Stimulated activated CD4-positive, alpha-beta T cell treated with anti-CD3 and anti-CD28 coated beads, Interleukin-1b, Interleukin-23, amount 100 ng/mL, for 1 hour (primary cell): ENCODE measurements at places on chromosomes 16 and 17.

GRCh38 chr17:9020824-9021157 is 519 bp upstream of the NTN1 start:
- no peak for DNase-seq

DNA sequence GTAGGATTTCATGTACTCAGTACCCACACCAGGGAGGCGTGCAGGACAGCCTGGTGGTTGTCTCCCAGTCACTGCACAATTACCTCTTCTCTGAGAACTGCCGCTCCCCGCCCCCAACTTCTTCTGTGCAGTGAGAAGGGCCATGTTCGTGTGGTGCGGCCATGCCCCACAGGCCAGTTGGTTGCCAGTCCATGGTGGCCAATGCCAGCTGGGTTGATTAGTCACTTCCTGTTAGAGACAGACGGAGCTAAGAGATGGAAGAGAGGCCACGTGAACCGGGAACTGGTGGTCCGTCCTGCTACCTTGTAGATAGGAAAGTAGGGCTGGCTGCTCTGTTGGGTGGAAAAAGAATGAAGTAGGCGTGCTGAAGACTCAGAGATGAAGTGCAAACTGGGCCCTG is 206.5 kb downstream of the ABCC12 start:
- DNase-seq = no peak

GRCh38 chr16:85164838-85165516 is 52.7 kb upstream of the CIBAR2 start:
- DNase-seq = no peak

DNA sequence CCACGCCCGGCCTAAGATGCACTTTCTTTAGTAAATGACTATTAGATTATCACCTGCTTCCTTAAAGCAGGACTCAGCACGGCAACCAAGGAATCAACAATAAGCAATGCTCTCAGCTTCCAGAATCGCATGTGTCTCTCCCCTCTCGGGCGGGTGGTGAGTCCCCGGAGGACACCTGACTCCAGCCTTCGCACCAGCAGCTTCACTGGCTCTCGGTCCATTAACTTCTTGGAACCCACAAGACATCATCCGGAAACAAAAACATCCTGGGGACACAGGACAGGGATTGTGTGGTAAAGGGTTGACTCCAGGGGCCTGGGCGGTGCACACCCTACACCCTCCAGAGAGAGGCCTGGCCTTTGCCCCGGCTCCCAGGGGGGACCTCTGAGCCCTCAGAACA is 22.7 kb downstream of the UTS2R start:
- no peak for DNase-seq

- DNase-seq = no peak
These were observed 3.5 kb downstream of the MEFV start for GRCh38 chr16:3252967-3253366.

- no peak for DNase-seq
These were observed 3.9 kb upstream of the NLRC5 start for GRCh38 chr16:56985288-56985961.

GRCh38 chr16:15822957-15823356 is 33.9 kb downstream of the MYH11 start:
- no peak for DNase-seq

GRCh38 chr17:83155128-83156121 is 76.0 kb downstream of the METRNL start:
- DNase-seq = no peak

DNA sequence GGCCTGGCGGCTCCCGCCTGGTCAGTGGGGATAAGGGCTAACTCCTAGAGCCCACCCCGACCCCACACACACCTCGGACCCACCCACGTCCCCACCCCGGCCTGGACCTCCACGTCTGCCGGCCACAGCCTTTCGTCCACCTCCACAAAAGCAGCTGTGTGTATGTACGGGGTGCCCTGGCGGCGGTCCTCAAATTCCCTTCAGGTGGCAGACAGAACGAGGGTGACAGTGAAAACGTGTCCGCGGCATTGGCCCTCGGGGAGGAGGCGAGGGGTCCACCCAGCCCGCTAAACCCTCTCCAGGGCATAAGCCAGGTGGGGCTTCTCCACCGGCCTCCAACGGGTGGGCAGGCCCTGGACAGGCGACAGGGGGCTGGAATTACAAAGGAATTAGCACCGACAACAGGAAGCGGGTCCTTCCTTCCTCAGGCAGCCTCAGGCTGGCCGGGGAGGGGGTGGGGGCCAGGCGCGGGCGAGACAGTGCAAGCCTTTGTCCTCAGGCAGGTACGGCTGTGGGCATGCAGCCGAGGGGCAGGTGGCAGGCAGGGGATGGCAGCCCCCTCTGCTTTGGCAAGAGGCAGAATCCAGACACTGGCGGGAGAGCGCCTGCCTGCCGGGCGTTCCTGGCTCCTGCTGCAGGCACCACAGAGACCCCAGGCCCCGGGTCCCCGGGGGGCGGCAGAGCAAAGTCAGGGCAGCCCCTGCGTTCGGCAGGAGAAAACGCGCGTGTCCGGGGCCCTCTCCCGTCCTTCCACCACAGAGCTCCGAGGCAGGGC is 12.3 kb upstream of the PITPNA start:
- no peak for DNase-seq

GRCh38 chr17:82023447-82024241 is 539 bp downstream of the LRRC45 start:
- DNase-seq = no peak

GRCh38 chr17:56812901-56813388 is 20.8 kb downstream of the C17orf67 start:
- no peak for DNase-seq

DNA sequence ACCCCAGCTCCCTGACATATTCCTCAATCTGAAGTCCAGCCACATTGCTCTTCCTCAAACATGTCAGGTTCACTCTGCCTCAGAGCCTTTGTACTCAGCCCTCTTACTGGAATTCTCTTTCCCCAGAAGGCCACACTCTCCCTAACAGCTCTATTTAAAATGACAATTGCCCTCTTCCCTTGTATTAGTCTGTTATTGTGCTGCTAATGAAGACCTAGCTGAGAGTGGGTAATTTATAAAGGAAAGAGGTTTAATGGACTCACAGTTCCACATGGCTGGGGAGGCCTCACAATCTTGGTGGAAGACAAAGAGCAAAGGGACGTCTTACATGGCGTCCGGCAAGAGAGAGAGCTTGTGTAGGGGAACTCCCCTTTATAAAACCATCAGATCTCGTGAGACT is 46.0 kb downstream of the HS3ST2 start:
- no peak for DNase-seq

DNA sequence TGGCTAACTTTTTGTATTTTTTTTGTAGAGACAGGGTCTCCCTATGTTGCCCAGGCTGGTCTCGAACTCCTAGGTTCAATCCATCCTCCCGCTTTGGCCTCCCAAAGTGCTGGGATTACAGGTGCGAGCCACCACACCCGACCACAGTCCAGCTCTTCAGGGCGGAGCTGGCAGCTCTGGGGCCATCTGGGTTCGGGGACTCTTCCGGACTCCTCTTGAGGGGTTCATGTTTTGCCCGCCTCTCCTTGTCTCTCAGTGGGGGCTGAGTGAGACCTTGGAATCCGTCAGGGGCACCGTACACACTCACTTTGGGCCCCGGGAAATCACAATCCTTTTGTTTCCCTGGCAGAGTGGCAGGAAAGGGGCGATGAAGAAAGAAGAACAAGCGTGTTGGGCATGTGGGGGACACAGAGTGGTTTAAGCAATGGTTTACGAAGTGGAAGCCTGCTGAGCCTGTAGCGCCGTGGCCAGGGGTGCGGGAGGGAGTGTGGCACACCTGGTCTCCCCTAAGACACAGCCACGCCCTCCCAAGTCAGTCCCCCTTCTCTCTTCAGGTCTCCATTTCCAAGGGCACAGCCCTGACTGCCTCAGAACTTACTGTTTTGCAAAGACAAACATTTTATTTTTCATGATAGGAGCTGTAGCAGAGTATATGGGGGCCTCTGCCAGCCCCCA is 26.1 kb downstream of the TNS4 start:
- DNase-seq = no peak

DNA sequence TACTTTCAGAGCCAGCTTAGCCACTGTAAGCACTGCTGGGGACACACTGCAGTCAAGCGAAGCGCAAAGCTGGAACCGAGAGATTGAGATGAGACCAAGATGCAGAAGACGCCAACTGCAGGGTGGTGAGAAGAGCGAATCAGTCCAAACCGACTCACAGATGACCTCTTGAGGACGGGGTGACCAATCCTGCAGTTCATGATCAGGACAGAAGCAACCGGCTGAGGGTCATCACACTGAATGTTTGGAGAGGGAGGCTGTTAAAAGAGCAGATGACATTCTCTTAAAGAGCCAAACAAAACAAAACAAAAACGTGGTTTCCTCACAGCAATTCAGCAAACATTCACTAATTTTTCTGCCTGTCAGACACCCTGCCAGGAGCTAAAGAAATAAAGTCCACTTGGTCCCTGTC is 8.5 kb downstream of the HASPIN start:
- no peak for DNase-seq

DNA sequence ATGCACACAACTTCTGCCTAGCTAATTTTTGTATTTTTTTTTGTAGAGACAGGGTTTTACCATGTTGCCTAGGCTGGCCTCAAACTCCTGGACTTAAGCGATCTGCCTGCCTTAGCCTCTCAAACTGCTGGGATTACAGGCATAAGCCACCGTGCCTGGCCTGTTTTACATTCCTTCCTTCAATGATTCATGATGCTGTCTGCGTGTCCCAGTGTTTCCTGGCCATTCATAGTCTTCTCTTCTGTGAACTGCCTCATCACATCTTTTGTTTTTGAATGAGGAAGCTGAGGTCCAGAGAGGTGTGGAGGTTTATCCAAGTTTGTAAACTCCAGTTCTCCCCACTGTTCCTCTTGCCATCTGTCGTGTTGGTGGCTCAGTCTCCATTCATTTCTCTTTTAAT is 64.5 kb upstream of the MED9 start:
- DNase-seq = no peak

- DNase-seq = peak; percentile 34
These were observed 47.6 kb downstream of the IL21R start for GRCh38 chr16:27449434-27450195.

DNA sequence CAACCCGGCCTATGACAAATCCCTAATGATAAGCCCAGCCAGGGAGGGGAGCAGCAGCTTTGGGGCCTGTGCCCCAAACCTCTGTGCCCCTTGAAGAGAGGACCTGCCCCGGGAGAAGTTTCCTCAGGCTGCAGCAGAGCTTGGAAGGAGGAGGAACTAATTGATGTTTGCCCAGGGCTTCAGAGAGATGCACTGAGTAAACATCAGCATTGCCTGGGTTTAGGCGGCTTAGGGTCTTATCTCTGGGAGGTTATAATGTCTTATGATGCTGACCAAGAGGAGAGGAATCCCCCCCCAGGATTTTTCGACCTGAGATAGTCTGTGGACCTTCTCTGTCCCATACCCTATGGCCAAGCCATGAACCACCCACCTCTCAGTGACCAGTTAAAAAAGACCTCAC is 148.7 kb upstream of the SDK2 start:
- no peak for DNase-seq

DNA sequence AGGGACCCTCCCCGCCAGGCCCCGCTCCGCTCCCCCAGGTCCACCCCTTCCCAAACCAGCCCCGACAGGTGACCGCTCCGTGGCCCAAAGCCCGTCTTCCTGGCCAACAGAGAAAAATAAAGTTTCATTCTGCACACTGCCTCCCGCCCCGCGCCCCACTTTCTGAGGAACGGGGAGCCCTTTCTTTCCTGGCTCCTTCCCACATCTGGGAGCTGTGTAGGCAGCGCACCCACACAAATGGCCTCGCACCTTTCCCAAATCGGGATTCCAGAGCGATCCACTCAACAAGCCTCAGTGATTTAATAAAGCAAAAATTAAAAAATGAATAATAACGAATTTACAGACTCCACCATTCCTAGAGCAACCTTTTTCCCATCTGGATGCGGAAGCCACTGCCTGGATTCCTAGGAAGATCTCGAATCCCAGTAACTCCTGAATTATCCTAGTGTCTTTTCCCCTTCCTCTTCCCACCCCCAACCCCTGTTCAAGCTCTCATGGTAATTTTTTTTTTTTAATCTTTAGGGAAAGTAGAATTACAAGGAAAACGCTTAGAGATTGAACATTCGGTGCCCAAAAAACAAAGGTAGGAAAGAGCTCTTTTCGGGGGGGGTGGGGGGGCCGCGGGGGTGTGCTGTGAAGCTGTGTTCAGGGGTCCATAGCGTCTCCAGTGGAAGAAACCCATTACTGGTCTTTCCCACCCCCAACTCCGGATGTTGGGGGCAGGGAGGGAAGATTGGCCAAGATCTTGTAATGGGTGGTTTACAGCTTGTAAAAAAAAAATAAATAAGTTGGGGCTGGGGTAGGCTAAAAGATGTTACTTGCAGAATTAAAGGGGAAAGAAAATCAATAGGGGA is 1.6 kb downstream of the IGF2BP1 start:
- no peak for DNase-seq

- no peak for DNase-seq
These were observed 7.2 kb downstream of the PDIA2 start for GRCh38 chr16:290015-290680.

DNA sequence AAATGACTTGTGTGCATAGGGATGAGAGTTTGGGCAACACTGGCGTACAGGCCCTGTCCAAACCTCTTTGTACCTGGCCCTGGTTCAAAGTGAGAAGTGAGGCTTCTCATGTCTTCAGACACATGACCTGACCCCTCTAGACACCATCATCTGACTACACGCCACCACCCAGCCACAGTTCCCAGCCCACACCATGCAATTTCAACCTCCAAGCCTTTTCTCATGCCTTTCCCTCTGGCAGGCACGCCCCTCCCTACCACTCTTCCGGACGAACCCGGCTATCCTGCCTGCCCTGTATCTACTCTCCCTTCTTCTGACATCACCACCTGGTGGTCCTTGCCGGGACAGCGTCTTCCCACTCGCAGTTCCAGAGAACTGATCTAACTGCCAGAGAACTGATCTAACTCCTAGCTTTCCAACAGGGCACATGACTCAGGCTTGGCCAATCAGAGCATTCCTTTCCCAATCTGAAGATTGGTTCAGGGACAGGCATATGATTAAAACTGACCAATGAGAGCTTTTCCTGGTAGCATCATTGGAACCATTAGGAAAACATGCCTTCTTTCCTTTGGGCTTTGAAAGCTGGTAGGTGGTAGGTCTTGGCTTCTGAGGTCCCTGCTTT is 27.1 kb upstream of the IL21R start:
- no peak for DNase-seq

GRCh38 chr17:1563786-1564613 is 1.4 kb upstream of the PITPNA start:
- DNase-seq = no peak

GRCh38 chr17:50203086-50203485 is 1.7 kb upstream of the COL1A1 start:
- DNase-seq = no peak

DNA sequence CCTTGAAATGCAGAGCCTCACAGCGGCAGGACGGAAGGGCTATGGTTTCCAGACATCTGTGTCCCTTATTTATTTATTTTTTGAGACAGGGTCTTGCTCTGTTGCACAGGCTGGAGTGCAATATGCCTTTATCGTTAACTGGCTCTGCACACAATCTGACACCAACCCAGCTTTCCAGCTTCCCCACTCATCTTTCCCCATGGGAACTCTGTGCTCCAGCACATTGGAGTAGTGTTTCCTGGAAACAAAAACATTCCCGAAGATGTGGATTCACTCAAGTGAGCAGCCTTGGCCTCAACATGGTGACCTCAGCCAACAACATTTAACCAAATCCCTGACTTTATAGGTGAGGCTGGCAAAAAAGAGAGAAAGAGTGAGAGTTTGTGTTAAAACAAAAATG is 307.1 kb downstream of the TMEM114 start:
- no peak for DNase-seq
